Naive B cell (primary cell): ENCODE measurements at places on chromosomes 7 and 10. TPM values are rescaled to one million over a fixed set of nuclear protein-coding genes. Genes with fewer than 3 reads are reported as not detected.

DNA sequence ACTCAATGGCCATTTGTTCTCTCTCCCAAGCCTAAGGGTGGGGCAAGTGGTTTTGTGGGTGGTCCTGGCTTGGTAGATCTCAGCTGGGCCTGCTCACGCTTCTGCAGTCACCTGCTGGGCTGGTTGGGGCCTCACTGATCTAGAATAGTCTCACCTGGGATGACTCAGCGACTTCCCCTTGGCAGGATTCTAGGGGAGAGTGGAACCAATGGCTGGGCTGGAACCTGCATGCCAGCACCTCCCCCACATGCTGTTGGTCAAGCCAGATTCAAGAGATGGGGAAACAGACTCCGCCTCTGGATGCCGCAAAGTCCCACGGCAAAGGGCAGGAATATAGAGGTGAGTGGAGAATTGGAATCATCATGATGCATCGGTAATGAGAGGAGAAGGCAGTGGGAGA, 292.9 kb upstream of the NPVF start:
- no peak overlapping the region for H3K27ac ChIP-seq
- H3K27me3 ChIP-seq = peaks cover 7% of the 10 kb centered on the region
- H3K4me3 ChIP-seq = no peak overlapping the region

DNA sequence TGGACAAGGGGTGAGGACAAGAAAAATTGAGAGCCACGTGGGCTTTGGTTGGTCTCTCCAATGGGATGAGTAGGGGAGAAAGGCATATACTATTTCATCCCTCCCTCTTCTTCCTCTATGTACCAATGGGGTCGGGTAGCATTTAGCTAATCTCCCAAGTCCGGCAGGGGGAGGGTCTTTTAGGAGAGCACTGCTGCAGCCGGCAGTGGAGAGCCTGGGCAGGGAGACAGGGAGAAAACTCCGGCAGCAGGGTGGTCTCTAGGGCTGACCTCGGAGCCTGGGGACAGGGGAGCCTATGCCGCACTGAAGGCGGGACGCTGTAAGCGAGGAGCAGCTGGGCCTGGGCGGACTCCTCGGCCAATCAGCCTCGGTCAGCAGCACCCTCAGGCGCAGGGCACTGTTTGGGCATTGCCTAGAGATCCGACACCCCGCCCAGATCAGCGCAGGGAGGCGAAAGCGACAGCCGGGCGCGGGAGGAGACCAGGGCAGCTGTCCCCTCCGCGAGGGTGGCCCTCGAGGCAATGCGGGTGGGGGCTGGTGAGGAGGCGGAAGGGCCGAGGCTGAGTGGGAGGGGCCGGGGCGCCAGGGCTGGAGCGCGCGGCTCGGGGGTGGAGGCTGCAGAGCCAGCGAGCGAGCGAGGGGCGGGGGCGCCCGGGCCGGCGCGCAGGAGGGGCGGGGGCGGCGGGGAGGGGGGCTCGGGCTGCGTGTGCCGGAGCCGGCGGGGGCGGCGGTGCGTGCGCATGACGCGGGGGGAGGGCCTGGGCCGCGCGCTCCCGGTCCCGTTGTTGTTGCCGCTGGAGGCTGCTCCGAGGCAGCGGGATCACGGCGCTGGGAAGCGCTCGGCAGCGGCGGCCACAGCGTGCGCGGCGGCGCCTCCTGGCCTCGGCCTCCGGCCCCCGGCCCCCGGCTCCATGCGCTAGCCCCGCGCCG, at the start of gene AGAP3:
TSS of gene AGAP3 (plus strand) at position 785 of the 930 bp plus-strand sequence. CDS start 267 bp downstream, outside the sequence.
- H3K4me1 ChIP-seq = peaks cover 38% of the 10 kb centered on the region
- DNase-seq = no peak
- no peaks in the 10 kb centered on the region for H3K36me3 ChIP-seq
- peak within 1 kb of the TSS; percentile 93 for H3K4me3 ChIP-seq
- peak within 1 kb of the TSS; percentile 96 for H3K27ac ChIP-seq

GRCh38 chr10:52988923-52989322, 216.3 kb upstream of the MBL2 start:
- no peaks in the 10 kb centered on the region for H3K27me3 ChIP-seq
- H3K4me1 ChIP-seq = no peaks in the 10 kb centered on the region
- H3K27ac ChIP-seq = no peak overlapping the region
- no peaks in the 10 kb centered on the region for H3K36me3 ChIP-seq

DNA sequence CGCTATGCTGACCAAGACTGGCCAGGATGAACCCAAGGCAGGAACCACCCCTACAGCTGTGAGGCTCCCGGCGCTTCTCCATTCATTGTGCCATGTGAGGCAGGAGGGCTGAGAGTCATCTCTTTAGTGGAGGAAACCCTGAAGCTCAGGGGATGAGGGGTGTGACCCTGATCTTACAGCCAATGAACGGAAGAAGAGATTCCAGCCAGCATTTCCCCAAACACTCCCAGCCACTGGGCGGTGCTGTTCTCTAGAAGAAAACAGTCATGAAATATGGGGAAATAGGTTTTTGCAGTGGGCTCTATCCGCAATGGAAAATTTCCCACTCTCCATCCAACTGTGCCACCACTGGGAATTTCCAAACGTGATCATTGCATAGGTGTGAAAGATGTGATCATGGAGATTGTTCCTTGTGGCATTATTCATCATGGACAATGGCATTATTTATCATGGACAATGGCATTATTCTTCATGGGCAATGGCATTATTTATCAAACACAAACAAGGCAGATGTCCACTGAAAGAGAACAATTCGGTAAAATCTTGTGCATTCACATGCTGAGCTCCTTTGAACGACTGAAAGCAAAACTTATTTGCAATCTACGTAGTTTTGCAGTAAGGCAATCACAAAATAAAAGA, 14.0 kb upstream of the SLC18A2 start:
- no peaks in the 10 kb centered on the region for H3K4me1 ChIP-seq
- peaks cover 52% of the 10 kb centered on the region for H3K27me3 ChIP-seq
- H3K4me3 ChIP-seq = no peak overlapping the region
- no peak for DNase-seq
- peaks cover 8% of the 10 kb centered on the region for H3K36me3 ChIP-seq

GRCh38 chr10:84193846-84194423, 402 bp upstream of the CDHR1 start:
- H3K4me3 ChIP-seq = no peak overlapping the region
- no peak for DNase-seq
- no peak overlapping the region for H3K27ac ChIP-seq
- no peaks in the 10 kb centered on the region for H3K36me3 ChIP-seq
- peaks cover 5% of the 10 kb centered on the region for H3K4me1 ChIP-seq
- peaks cover 65% of the 10 kb centered on the region for H3K27me3 ChIP-seq

Gene RASSF4
- 0.60 TPM for polyA plus RNA-seq

GRCh38 chr7:100890653-100891567, 1.4 kb upstream of the UFSP1 start:
- DNase-seq = no peak
- H3K27me3 ChIP-seq = peaks cover 11% of the 10 kb centered on the region
- H3K36me3 ChIP-seq = peaks cover 5% of the 10 kb centered on the region
- H3K4me1 ChIP-seq = peaks cover 55% of the 10 kb centered on the region

DNA sequence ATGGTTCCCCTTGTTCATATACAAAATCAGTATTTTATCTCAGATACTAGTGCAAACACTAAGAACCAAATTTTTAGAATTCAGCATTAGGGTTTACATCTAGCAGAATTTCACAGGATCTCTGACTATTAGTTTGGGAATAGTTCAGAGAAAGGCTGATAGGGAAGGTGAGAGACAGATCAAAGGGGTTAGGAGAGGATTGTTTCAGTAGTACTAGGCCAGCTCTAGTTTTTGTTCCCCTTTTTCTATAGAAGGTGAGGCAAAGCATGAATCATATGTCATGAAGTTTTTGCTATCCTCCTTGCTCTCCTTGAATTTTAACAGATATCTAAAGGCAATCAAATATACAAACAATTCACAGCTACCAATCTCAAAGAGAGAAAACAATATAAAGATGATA, 26.1 kb upstream of the CTNNA3 start:
- DNase-seq = no peak
- H3K27ac ChIP-seq = no peak overlapping the region
- peaks cover 20% of the 10 kb centered on the region for H3K27me3 ChIP-seq
- no peak overlapping the region for H3K4me3 ChIP-seq
- peaks cover 7% of the 10 kb centered on the region for H3K4me1 ChIP-seq
- H3K36me3 ChIP-seq = no peaks in the 10 kb centered on the region

Gene CFTR
- not detected for polyA plus RNA-seq

Gene BICC1
- polyA plus RNA-seq = not detected

GRCh38 chr10:123327450-123327849, 173.2 kb downstream of the BUB3 start:
- peaks cover 36% of the 10 kb centered on the region for H3K27me3 ChIP-seq
- no peak for DNase-seq
